Activated naive CD8-positive, alpha-beta T cell treated with anti-CD3 and anti-CD28 coated beads, Interleukin-2, amount 50 U/mL, for 24 hours (primary cell): ENCODE measurements at places on chromosomes 3 and 15.

GRCh38 chr3:111284503-111285183, 213.0 kb downstream of the NECTIN3 start:
- H3K4me1 ChIP-seq, result peaks cover 22% of the 10 kb centered on the region
- no peaks in the 10 kb centered on the region for H3K27me3 ChIP-seq
- no peak overlapping the region for H3K4me3 ChIP-seq
- no peaks in the 10 kb centered on the region for H3K36me3 ChIP-seq

DNA sequence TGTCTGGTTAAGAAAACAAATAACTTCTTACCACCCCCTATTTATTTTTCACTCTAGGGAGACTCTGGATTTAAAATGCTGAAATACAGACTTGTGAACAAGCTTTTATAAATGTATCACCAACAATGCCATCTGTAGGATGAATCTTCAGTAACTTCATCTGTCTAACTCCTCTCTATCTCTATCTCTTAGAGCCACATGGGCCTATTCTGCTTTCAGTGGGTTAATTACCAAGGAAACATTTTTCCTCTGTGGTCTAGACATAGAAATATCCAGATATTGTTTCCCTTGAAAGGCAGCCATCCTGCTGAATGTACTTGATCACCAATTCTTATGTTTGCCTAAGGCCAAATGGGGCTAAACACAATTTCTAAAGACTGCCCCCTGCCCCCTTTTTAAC, 167.6 kb upstream of the COL8A1 start:
- H3K4me3 ChIP-seq, result no peak overlapping the region
- H3K36me3 ChIP-seq, result no peaks in the 10 kb centered on the region
- no peak for DNase-seq
- no peaks in the 10 kb centered on the region for H3K4me1 ChIP-seq
- H3K27me3 ChIP-seq, result no peaks in the 10 kb centered on the region

GRCh38 chr3:45736707-45737106, 47.5 kb downstream of the SACM1L start:
- DNase-seq, result no peak
- H3K27ac ChIP-seq, result peak overlapping the region; percentile 74
- H3K4me1 ChIP-seq, result peaks cover 44% of the 10 kb centered on the region
- no peaks in the 10 kb centered on the region for H3K27me3 ChIP-seq

GRCh38 chr3:49329186-49329585, 10.7 kb downstream of the USP4 start:
- no peak overlapping the region for H3K4me3 ChIP-seq
- H3K36me3 ChIP-seq, result peaks cover 50% of the 10 kb centered on the region
- peaks cover 12% of the 10 kb centered on the region for H3K4me1 ChIP-seq
- DNase-seq, result no peak
- no peak overlapping the region for H3K27ac ChIP-seq

DNA sequence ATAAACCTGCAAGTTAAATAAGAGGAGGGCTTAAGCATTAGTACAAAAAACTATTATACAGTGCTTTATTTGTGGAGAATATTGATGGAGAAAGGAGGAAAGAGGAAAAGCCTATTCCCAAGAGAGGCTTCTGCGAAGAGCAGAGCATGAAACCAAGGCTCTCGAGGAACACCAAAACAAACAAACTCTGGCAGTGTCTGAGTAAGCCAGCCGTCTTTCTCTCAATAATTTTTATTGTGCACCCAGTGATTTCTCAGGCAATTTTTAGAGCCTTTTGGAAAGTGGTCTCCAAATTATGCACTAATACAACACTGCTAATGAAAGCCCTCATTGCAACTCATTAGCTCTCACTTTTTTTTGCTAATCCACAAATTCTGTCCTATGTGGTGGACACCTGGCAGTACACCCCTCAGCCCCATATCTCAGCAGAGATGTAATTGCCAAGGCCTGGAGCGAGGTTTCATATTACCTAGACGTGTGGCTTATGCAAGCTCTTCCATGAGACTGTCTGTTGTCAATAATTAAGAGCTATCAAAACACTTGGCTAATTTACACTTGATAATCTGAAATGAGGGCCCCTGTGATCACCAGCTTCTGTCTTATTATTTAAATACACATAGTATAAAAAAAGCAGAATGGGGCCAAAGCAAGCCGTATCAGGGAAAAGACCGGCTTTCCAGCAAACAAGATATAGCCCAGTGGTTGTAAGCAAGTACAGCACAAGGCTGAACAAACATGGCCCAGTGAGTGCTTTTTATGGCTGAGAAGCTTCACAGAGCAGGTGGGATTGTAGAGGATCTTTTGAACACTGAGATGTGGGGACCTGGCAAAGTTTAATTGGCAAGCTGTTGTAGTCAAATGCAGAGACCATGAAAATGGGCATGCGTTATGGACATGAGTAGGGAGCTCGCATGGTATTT, 216.9 kb downstream of the ROBO2 start:
- DNase-seq, result no peak
- no peaks in the 10 kb centered on the region for H3K36me3 ChIP-seq
- H3K27ac ChIP-seq, result no peak overlapping the region
- H3K27me3 ChIP-seq, result no peaks in the 10 kb centered on the region
- H3K4me3 ChIP-seq, result no peak overlapping the region

DNA sequence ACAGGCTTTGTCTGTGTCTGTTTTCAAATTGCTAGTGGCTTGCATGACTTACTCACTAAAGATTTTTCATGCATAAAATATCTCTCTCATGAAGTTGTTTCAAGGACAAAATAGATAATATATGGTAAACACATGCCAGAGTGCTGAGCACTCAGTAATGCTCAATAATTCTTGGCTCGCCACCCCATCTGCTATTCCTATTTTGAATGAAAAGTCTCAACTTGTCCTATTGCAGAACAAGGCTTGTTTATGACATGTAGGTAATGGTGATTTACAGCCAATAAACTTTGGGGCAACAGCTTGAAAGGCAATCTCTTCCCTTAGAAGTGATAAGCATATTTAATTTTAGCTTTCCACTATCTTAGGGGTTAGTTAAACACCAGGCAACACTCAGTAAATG, 789.0 kb upstream of the ROBO1 start:
- H3K36me3 ChIP-seq, result no peaks in the 10 kb centered on the region
- DNase-seq, result no peak
- no peaks in the 10 kb centered on the region for H3K4me1 ChIP-seq
- no peak overlapping the region for H3K4me3 ChIP-seq
- no peak overlapping the region for H3K27ac ChIP-seq
- no peaks in the 10 kb centered on the region for H3K27me3 ChIP-seq

GRCh38 chr3:19702416-19703078, 231.5 kb downstream of the EFHB start:
- H3K27me3 ChIP-seq, result no peaks in the 10 kb centered on the region
- no peak overlapping the region for H3K27ac ChIP-seq
- H3K36me3 ChIP-seq, result no peaks in the 10 kb centered on the region
- H3K4me1 ChIP-seq, result no peaks in the 10 kb centered on the region

GRCh38 chr3:106981392-106981791, 395.8 kb upstream of the CCDC54 start:
- H3K27me3 ChIP-seq, result no peaks in the 10 kb centered on the region
- H3K4me3 ChIP-seq, result no peak overlapping the region
- H3K27ac ChIP-seq, result no peak overlapping the region

DNA sequence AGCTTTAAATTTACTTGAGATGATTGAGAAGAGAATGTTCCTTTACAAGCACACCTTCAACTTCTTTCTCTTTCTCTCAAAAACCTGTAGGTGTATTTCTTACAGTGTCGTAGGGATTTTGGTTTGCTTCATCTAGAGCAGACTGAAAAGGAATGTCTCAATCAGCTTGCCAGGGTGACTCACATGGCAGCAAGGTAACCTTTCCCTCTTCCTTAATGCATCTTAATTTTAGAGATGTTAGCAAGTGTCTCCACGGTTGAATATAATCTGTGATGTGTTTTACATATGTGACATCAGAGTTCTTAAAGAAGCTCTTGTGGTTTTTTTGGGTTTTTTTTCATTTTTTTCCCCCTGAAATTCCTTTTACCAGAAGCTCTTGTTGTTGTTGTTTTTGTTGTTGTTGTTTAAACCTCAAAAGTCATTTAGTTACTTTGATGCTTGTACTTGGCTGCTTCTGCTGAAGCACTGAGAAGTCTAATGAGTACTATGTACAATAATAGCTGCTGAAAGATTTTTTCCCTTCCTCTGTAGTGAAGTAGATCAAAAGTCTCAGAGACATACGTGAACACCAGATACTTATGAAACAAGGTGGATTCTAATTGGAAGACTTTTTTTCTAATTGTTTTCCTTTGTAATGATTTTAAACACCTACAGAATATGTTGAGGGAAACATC, 83.1 kb downstream of the RETNLB start:
- H3K27ac ChIP-seq, result peak overlapping the region; percentile 17
- no peak overlapping the region for H3K4me3 ChIP-seq
- peaks cover 11% of the 10 kb centered on the region for H3K4me1 ChIP-seq
- peaks cover 13% of the 10 kb centered on the region for H3K36me3 ChIP-seq

GRCh38 chr3:190883973-190884832, 21.7 kb upstream of the GMNC start:
- no peaks in the 10 kb centered on the region for H3K36me3 ChIP-seq
- no peak overlapping the region for H3K27ac ChIP-seq
- no peak overlapping the region for H3K4me3 ChIP-seq

DNA sequence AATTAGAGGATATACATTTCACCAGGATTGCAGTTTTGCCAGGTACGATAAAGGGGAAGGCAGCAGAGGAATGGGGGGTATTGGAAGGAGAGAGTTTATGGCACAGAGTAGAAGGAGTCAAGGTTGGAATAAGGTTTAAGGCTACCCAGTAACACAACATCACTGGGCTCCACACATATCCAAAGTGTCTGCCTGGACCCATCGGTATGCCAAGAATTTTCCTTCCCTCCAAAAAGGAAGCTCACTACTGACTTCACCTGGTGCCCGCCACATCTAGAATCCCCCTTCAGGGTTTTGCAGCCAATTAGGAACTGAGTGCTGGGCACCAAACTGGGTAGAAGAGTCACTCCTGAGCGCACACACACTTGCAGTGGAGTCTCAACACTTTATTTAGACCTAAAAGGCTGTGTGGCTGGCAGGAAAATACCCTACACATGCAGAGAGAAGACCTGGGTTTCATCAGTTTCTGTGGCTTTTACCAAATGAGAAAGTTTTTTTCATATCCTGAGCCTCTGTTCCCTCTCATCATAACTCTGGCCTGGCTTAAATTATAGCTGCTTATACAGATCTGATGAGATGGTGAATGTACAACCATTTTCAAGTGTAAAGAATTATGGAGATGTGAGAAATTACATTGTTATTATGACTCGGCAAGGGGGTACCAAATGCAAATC, 190.8 kb upstream of the LPP start:
- no peaks in the 10 kb centered on the region for H3K36me3 ChIP-seq
- DNase-seq, result no peak
- no peak overlapping the region for H3K27ac ChIP-seq
- H3K4me1 ChIP-seq, result peaks cover 35% of the 10 kb centered on the region
- H3K27me3 ChIP-seq, result peaks cover 6% of the 10 kb centered on the region

- H3K4me3 ChIP-seq, result peak overlapping the region; percentile 97
- DNase-seq, result no peak
- H3K36me3 ChIP-seq, result peaks cover 8% of the 10 kb centered on the region
Measured at GRCh38 chr3:58331593-58332152, 1.0 kb upstream of the PXK start.

- H3K27ac ChIP-seq, result no peak overlapping the region
- no peak for DNase-seq
- no peak overlapping the region for H3K4me3 ChIP-seq
- peaks cover 22% of the 10 kb centered on the region for H3K27me3 ChIP-seq
- no peaks in the 10 kb centered on the region for H3K36me3 ChIP-seq
Measured at GRCh38 chr3:127172781-127173515, 20.0 kb upstream of the PRR23E start.

- peaks cover under 1% of the 10 kb centered on the region for H3K27me3 ChIP-seq
- peaks cover 3% of the 10 kb centered on the region for H3K4me1 ChIP-seq
- H3K27ac ChIP-seq, result no peak overlapping the region
- H3K36me3 ChIP-seq, result no peaks in the 10 kb centered on the region
Measured at GRCh38 chr3:108477511-108478147, 32.8 kb downstream of the MYH15 start.

GRCh38 chr3:155388417-155388816, 94.9 kb upstream of the STRIT1 start:
- no peak for DNase-seq
- no peaks in the 10 kb centered on the region for H3K4me1 ChIP-seq
- H3K27ac ChIP-seq, result no peak overlapping the region
- H3K36me3 ChIP-seq, result no peaks in the 10 kb centered on the region
- no peak overlapping the region for H3K4me3 ChIP-seq
- H3K27me3 ChIP-seq, result no peaks in the 10 kb centered on the region

- H3K27me3 ChIP-seq, result peaks cover 6% of the 10 kb centered on the region
- H3K27ac ChIP-seq, result no peak overlapping the region
- no peaks in the 10 kb centered on the region for H3K4me1 ChIP-seq
- H3K36me3 ChIP-seq, result no peaks in the 10 kb centered on the region
- DNase-seq, result no peak
Measured at GRCh38 chr15:86193716-86194380, 114.2 kb downstream of the AGBL1 start.

- H3K4me1 ChIP-seq, result peaks cover 30% of the 10 kb centered on the region
- H3K27me3 ChIP-seq, result no peaks in the 10 kb centered on the region
- H3K36me3 ChIP-seq, result no peaks in the 10 kb centered on the region
- no peak overlapping the region for H3K27ac ChIP-seq
- no peak for DNase-seq
Measured at GRCh38 chr3:105885256-105885655, 16.4 kb upstream of the CBLB start.

DNA sequence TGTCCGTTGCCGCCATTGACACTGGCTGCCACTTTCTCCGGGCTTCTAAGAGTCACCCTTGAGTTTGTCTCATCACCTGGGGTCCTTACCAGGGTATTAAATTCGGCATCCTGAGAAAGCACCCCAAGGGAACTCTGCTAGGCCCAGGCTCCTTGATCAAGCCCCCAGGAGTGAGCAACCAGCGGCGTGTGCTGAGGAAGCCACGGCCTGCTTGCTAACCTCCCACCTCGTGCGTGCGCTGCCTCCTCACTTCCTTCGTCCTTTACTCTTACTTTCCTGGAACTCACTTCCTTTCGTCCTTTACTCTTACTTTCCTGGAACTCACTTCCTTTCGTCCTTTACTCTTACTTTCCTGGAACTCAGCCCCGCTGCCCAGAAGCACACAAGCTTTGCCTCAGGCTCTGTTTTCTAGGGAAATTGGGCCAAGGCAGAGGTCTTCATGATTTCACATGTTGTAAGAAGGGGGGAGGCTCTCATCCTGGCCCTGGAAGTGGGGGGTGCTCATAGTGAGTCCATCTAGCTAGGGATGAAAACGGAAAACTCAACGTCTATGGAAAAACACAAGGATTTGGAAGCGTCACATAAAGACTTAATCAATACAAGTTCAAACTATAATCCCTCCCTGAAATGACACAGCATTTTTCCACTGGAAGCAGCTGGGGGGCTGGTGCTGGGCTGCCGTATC, 36.7 kb upstream of the BDH1 start:
- peaks cover 31% of the 10 kb centered on the region for H3K4me1 ChIP-seq
- H3K27ac ChIP-seq, result peak overlapping the region; percentile 90
- H3K36me3 ChIP-seq, result peaks cover 4% of the 10 kb centered on the region
- no peaks in the 10 kb centered on the region for H3K27me3 ChIP-seq
- H3K4me3 ChIP-seq, result peak overlapping the region; percentile 49
